Activated CD4-positive, alpha-beta T cell treated with anti-CD3 and anti-CD28 coated beads for 36 hours (primary cell): ENCODE measurements at places on chromosomes 6 and 20. TPM values are rescaled to one million over a fixed set of nuclear protein-coding genes. Genes with fewer than 3 reads are reported as not detected.

- no peak for DNase-seq
- peaks cover 2% of the 10 kb centered on the region for H3K27me3 ChIP-seq
- no peaks in the 10 kb centered on the region for H3K4me1 ChIP-seq
- H3K4me3 ChIP-seq = no peak overlapping the region
- no peak overlapping the region for H3K27ac ChIP-seq
Measured at GRCh38 chr6:72084992-72085569, 198.7 kb downstream of the RIMS1 start.

- H3K27me3 ChIP-seq = no peaks in the 10 kb centered on the region
- H3K36me3 ChIP-seq = no peaks in the 10 kb centered on the region
- H3K4me1 ChIP-seq = peaks cover 6% of the 10 kb centered on the region
- no peak overlapping the region for H3K27ac ChIP-seq
- H3K4me3 ChIP-seq = no peak overlapping the region
Measured at GRCh38 chr6:16038938-16039337, 89.9 kb upstream of the MYLIP start.

DNA sequence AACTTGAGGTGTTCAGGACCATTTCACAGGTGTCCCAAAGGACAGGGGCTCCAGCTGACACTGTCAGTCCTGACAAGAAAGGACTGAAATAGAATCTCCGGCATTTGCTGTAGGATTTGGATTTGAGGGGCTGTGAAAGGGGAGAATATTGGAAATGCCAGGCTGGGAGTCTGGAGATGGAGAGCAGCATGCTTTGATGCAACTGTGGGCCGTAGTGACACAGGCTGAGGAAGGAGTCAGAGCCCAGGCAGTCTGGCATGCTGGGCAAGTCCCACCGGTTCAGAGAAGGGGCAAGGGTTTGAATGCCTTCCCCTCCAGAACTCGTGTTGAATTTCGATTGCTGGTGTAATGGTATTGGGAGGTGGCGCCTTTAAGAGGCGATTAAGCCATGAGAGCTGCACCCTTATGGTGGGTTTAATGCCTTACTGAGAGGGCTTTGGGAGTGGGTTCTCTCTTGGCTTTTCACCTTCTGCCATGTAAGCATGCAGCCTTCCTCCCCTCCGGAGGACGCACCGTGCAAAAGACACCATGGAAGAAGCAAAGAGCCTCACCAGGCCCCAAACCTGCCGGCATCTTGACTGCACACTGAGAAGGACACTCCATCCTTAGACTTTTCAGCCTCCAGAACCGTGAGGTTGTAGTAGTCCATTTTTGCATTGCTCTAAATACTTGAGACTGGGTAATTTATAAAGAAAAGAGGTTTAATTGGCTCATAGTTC, 9.4 kb upstream of the PYGB start:
- H3K36me3 ChIP-seq = no peaks in the 10 kb centered on the region
- H3K4me1 ChIP-seq = peaks cover 30% of the 10 kb centered on the region
- H3K27me3 ChIP-seq = peaks cover 12% of the 10 kb centered on the region

GRCh38 chr6:35905141-35905785, 15.6 kb downstream of the SRPK1 start:
- no peak for DNase-seq
- no peaks in the 10 kb centered on the region for H3K27me3 ChIP-seq
- H3K4me1 ChIP-seq = peaks cover 12% of the 10 kb centered on the region
- no peak overlapping the region for H3K27ac ChIP-seq

GRCh38 chr20:12947691-12948090, 61.1 kb upstream of the SPTLC3 start:
- DNase-seq = no peak
- H3K4me3 ChIP-seq = no peak overlapping the region
- H3K27ac ChIP-seq = no peak overlapping the region
- no peaks in the 10 kb centered on the region for H3K4me1 ChIP-seq
- no peaks in the 10 kb centered on the region for H3K36me3 ChIP-seq

The HSPA1B gene
- 54.6 TPM for total RNA-seq

The LBP gene
- total RNA-seq = not detected

The PBX2 gene
- total RNA-seq = 64.9 TPM

The TPBG gene
- 0.33 TPM for total RNA-seq
